ENCODE measurements at places on chromosomes 2 and 18. TPM values are rescaled to one million over a fixed set of nuclear protein-coding genes. Genes with fewer than 3 reads are reported as not detected.

- no peaks in the 10 kb centered on the region for H3K36me3 ChIP-seq
- H3K27me3 ChIP-seq = no peaks in the 10 kb centered on the region
- DNase-seq = peak; percentile 75
- H3K4me1 ChIP-seq = no peaks in the 10 kb centered on the region
Measured at GRCh38 chr18:35386600-35387100, 9.5 kb upstream of the ZNF396 start.

Gene NFATC1
- 20.9 TPM for total RNA-seq

Gene BOLL
- total RNA-seq = not detected

GRCh38 chr2:156779416-156780120 lies 343.4 kb downstream of the GPD2 start:
- H3K36me3 ChIP-seq = no peaks in the 10 kb centered on the region
- DNase-seq = no peak
- H3K27me3 ChIP-seq = no peaks in the 10 kb centered on the region

Gene CDH7
- total RNA-seq = not detected

Gene ALPI
- not detected for total RNA-seq

Gene PRKAG3
- not detected for total RNA-seq

Gene CTNNA2
- 0.46 TPM for total RNA-seq

DNA sequence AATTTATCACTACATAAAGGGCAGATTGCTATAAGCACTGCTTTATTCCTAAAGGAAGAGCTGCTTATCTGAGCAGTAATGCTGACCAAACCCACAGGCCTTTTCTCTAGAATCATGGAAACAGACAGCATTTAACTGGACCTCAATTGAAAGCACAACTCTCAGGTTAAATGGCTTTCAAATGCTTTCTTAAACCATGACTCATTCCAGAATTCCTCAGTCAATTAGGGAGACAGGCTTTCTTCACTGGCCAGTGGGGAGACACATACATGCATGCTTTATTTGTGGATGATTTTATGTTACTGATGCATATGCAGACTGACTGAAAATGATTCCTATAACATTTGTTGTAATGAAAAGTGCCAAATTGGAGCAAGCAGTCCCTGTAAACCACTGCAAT lies 114.6 kb downstream of the ACVR1 start:
- DNase-seq = no peak
- peaks cover 17% of the 10 kb centered on the region for H3K36me3 ChIP-seq
- H3K27ac ChIP-seq = no peak overlapping the region
- no peaks in the 10 kb centered on the region for H3K4me1 ChIP-seq
- no peak overlapping the region for H3K4me3 ChIP-seq

GRCh38 chr2:226792155-226792881 lies 7.3 kb downstream of the IRS1 start:
- peak overlapping the region; percentile 84 for H3K27ac ChIP-seq
- no peaks in the 10 kb centered on the region for H3K36me3 ChIP-seq
- peak overlapping the region; percentile 30 for H3K4me3 ChIP-seq
- DNase-seq = no peak
- peaks cover 75% of the 10 kb centered on the region for H3K4me1 ChIP-seq

GRCh38 chr2:157349949-157350515 lies 24.4 kb upstream of the ERMN start:
- no peak for DNase-seq
- no peaks in the 10 kb centered on the region for H3K36me3 ChIP-seq
- H3K27ac ChIP-seq = no peak overlapping the region
- H3K27me3 ChIP-seq = no peaks in the 10 kb centered on the region
- H3K4me3 ChIP-seq = no peak overlapping the region

DNA sequence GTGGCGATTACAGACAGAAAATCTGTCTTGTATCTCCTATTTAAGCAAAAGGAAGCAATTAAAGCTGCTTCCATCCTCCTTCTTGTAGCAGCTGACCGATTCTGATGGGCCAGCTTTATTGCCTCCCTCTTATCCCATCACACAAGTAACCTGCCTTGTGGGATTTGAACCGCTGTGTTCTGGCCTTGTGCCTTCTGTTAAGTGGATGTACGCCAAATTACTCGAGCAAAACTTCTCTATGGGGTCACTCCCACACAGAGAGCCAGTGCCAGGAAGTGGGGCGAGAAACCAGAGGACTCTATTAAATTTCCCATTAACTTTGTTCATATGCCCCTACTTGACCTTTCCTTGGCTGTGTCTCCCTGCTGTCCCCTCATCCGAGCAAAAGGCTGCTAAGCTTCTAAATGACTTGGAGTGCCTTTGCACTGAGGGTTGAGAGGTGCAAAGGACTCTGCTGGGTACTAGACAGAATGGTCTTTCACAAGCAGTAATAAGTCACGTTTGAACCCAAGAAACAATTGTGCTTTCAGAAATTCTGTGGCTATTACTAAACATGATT lies 672.5 kb downstream of the MBD2 start:
- H3K36me3 ChIP-seq = no peaks in the 10 kb centered on the region
- no peak overlapping the region for H3K27ac ChIP-seq
- no peak overlapping the region for H3K4me3 ChIP-seq
- no peak for DNase-seq
- no peaks in the 10 kb centered on the region for H3K27me3 ChIP-seq
- no peaks in the 10 kb centered on the region for H3K4me1 ChIP-seq

Gene MYCN
- total RNA-seq = 0.36 TPM

DNA sequence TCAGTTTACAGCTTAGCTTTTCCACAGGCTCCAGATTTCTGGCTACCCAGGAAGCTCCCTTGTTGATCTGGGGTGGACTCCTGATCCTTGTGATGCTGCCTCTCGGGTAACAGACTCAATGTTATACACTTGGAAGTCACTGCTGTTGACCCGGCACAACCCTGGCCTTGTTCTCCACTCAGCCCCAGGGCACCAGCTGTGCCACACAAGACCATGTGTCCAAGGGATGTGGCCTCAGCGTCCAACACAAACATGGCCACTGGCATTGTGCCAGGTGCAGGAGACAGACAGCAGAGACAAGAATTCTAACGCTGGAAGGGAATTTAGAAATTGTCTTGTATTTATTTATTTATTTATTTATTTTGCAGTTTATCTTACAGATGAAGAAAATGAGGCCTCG lies 39.0 kb upstream of the PPP4R1 start:
- no peak overlapping the region for H3K27ac ChIP-seq
- no peaks in the 10 kb centered on the region for H3K4me1 ChIP-seq
- DNase-seq = peak; percentile 50
- H3K36me3 ChIP-seq = no peaks in the 10 kb centered on the region
- no peak overlapping the region for H3K4me3 ChIP-seq

Gene DOK1
- total RNA-seq = 24.9 TPM

DNA sequence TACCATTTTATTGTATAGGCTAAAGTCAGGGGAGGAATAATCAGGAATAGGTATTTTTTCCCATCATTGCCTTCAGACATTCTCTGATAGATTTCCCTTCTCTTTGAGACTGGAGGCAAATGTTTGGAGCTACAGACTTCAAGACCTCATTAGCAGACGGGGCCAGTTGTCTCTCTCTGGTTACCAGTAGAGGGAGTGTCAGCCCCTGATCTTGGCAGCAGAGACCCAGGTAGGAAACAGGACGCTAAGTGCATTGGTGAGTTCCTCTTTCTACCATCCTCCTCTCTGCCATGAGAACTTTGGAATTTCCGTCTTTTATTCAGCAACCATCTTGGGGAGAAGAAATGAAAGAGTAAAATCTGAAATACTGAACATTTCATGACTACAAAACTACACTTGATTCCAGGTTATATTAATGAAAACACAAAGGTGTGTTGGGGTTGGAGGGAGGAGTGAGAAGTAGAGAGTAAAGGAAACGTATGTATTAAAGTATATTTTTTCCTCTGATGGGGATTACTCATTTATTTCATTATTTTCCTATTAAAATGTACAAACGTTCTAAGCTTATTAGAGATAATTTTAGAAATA lies 186.2 kb upstream of the GCFC2 start:
- DNase-seq = peak; percentile 60
- H3K4me3 ChIP-seq = no peak overlapping the region
- no peaks in the 10 kb centered on the region for H3K4me1 ChIP-seq
- H3K27me3 ChIP-seq = no peaks in the 10 kb centered on the region
- H3K27ac ChIP-seq = no peak overlapping the region
- no peaks in the 10 kb centered on the region for H3K36me3 ChIP-seq

Gene MSH2
- 11.7 TPM for total RNA-seq

GRCh38 chr2:63301481-63301880 lies 250.9 kb downstream of the OTX1 start:
- H3K36me3 ChIP-seq = no peaks in the 10 kb centered on the region
- no peak overlapping the region for H3K27ac ChIP-seq
- no peaks in the 10 kb centered on the region for H3K27me3 ChIP-seq
- no peak for DNase-seq
- H3K4me1 ChIP-seq = no peaks in the 10 kb centered on the region
- no peak overlapping the region for H3K4me3 ChIP-seq

GRCh38 chr2:125656190-125656589 lies 999.8 kb upstream of the GYPC start:
- H3K4me1 ChIP-seq = no peaks in the 10 kb centered on the region
- no peak overlapping the region for H3K27ac ChIP-seq
- H3K4me3 ChIP-seq = no peak overlapping the region
- DNase-seq = no peak
- no peaks in the 10 kb centered on the region for H3K36me3 ChIP-seq
- H3K27me3 ChIP-seq = no peaks in the 10 kb centered on the region

DNA sequence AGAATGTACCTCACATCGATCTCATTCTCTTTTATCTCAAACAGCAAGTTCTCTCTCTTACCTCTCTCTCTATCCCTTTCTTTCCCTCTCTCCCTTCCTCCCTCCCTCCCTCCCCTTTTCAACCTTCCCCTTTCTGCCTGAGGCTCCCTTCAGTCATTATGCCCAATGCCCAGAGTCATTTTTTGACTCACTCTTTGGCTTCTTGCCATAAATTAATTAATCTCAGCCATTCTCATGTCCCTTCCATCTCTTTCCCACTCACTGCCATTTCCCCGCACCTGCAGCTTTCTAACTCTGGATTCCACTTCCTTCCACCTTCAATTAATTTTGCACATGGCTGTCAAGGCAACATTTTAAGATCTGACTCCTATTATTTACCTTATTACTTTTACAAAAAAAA lies 60.1 kb downstream of the EVA1A start:
- H3K36me3 ChIP-seq = no peaks in the 10 kb centered on the region
- H3K4me1 ChIP-seq = no peaks in the 10 kb centered on the region
- H3K4me3 ChIP-seq = no peak overlapping the region
- no peak overlapping the region for H3K27ac ChIP-seq

DNA sequence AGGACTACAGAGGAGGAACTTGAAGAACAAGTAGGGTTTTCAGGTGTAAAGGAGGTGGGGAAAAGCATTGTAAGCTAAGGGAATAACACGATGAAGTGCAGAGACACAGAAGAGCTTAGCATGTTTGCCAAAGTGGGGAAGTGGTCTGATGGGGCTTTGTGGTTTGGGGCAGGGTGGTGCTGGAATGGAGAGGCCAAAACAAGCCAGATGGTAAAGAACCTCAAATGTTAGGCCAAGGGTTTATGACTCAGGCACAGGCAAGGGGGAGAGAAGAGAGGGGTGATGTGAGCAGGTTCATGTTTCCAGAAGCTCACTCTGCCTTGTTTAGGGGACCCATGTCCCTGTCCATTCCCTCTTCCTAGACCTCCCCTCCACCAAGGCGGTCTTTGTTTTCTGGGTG lies 104.5 kb upstream of the YWHAQ start:
- no peaks in the 10 kb centered on the region for H3K36me3 ChIP-seq
- H3K4me1 ChIP-seq = peaks cover 9% of the 10 kb centered on the region
- no peak overlapping the region for H3K4me3 ChIP-seq
- H3K27me3 ChIP-seq = no peaks in the 10 kb centered on the region

GRCh38 chr18:34694591-34695165 lies 15.4 kb upstream of the DTNA start:
- H3K36me3 ChIP-seq = no peaks in the 10 kb centered on the region
- H3K27me3 ChIP-seq = no peaks in the 10 kb centered on the region
- H3K4me3 ChIP-seq = no peak overlapping the region
- H3K27ac ChIP-seq = no peak overlapping the region
- DNase-seq = no peak

GRCh38 chr18:75003764-75004690 lies 204.9 kb downstream of the PTGR3 start:
- no peaks in the 10 kb centered on the region for H3K27me3 ChIP-seq
- no peak for DNase-seq
- no peaks in the 10 kb centered on the region for H3K36me3 ChIP-seq
- H3K4me1 ChIP-seq = peaks cover 9% of the 10 kb centered on the region
- peak overlapping the region; percentile 39 for H3K27ac ChIP-seq

DNA sequence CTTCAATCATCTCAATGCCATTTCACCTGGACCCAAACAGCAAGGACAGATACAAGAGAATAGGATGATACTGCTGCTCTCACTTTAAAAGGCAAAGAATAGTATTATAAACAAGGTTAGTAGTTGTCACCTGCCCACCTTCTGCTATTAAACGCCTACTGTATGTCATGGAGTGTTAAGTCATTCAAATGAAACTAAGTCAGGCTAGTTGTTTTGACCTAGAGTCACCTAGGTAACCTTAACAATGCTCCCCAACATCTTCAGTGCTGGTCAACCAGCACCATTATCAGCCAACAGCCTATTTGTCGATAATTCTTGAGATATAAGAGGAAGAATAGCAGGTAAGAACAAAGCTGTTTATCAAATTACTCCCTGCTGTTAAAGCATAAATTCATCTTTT lies 39.2 kb downstream of the TRIP12 start:
- peaks cover 4% of the 10 kb centered on the region for H3K4me1 ChIP-seq
- H3K36me3 ChIP-seq = peaks cover 29% of the 10 kb centered on the region
- H3K27me3 ChIP-seq = no peaks in the 10 kb centered on the region
- no peak for DNase-seq
- H3K4me3 ChIP-seq = no peak overlapping the region
- no peak overlapping the region for H3K27ac ChIP-seq

Gene METTL8
- 14.8 TPM for total RNA-seq

DNA sequence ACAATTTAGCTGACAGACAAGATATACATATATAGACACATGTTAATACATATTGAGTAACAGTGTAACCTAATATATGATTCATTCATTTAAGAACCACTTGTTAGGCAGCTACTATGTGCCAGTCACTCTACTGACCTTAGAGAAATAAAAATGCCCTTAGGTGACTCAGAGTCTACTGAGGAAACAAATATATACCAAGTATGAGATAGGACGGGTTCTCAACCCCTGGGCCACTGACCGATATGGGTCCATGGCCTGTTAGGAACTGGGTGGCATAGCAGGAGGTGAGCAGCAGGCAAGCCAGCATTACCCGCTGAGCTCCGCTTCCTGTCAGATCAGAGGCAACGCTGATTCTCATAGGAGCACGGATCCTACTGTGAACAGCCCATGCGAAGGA lies 14.8 kb downstream of the STRN start:
- H3K27me3 ChIP-seq = no peaks in the 10 kb centered on the region
- no peaks in the 10 kb centered on the region for H3K36me3 ChIP-seq
- H3K4me3 ChIP-seq = no peak overlapping the region
- no peak for DNase-seq
- H3K27ac ChIP-seq = no peak overlapping the region
- H3K4me1 ChIP-seq = peaks cover 18% of the 10 kb centered on the region

Gene GYPC
- 128 TPM for total RNA-seq

DNA sequence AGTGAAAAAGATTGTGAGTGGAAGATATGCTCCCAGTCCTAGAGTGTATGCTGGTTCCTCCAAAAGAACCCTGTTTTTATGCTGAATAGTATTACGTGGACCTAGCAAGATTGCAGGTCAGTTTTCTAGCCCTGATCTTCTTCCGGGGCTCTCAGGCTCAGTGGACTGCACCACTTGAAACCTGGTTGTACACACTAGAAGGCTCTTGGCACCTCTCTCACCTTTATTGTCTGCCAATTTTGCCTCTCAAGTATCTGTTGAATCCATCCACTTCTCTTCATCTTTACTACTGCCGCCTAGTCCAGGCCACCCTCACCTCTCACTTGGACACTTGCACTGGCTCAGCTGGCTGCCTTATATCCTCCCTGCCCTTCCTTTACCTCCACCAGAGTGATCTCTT lies 16.8 kb downstream of the TTC39C start:
- no peak overlapping the region for H3K27ac ChIP-seq
- no peaks in the 10 kb centered on the region for H3K36me3 ChIP-seq
- no peak overlapping the region for H3K4me3 ChIP-seq
- no peaks in the 10 kb centered on the region for H3K27me3 ChIP-seq
- peaks cover 19% of the 10 kb centered on the region for H3K4me1 ChIP-seq

Measured in adrenal gland (tissue), 19 donors.